Astrocyte of the hippocampus (primary cell): ENCODE measurements at places on chromosomes 12 and 14.

- DNase-seq, result no peak
These were observed 59.5 kb downstream of the NUAK1 start for GRCh38 chr12:106079148-106079738.

- DNase-seq, result peak; percentile 81
These were observed 1.4 kb downstream of the AKT1 start for GRCh38 chr14:104794099-104794498.

DNA sequence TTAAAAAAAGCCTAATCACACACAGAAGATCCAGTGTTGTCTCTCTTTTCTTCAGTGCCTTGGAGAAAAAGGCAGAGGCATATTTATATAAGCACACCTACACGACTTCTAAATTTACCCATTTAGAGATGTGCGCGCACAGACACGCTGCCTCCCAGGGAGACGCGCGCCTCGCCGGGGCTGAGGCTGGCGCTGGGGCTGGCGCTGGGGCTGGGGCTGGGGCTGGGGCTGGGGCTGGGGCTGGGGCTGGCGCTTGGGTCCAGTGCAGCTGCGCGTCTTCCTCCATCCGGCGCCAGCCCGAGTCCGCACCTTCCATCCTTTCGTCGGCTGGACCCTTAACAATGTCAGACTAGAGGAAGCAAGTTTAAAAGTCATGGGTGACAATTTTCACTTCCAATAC, 118.4 kb upstream of the ARID2 start:
- no peak for DNase-seq

- no peak for DNase-seq
These were observed 13.9 kb upstream of the EGLN3 start for GRCh38 chr14:33964599-33965317.

GRCh38 chr14:41607966-41608663, 1.4 kb downstream of the LRFN5 start:
- peak; percentile 31 for DNase-seq
